GM23248 (cell line): ENCODE measurements at places on chromosomes 12 and 14.

DNA sequence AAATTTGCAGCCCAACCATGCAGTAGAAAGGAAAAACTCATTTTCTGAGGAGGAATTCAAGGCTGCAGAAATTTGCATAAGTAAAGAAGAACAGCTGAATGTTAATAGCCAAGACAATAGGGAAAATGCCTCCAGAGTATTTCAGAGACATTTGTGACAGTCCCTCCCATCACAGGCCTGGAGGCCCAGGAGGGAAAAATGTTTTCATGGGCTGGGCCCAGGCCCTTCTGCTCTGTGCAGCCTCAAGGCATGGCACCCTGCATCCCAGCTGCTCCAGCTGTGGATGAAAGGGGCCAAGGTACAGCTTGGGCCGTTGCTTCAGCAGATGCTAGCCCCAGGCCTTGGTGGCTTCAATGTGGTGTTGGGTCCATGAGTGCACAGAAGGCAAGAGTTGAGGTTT is 62.3 kb downstream of the ATXN7L3B start:
- DNase-seq: no peak

DNA sequence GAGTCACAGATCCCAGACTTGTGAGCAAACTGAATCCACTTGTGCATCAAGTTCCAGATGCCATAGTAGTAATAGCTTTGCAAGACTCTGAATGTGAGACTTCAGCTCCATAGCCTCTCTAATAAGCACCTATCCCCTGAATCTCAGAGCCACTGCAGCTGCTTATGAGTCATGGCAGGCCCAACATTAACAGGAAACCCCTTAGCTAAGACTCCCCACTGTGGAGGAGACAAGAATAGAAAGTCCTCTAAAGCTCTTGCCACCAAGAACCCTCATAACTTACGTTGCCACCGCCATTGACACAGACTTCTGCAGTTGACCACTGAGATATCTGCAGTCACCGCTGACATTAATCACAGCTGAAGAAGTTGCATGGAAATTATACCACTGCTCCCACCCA is 62.9 kb upstream of the PDE3A start:
- no peak for DNase-seq

DNA sequence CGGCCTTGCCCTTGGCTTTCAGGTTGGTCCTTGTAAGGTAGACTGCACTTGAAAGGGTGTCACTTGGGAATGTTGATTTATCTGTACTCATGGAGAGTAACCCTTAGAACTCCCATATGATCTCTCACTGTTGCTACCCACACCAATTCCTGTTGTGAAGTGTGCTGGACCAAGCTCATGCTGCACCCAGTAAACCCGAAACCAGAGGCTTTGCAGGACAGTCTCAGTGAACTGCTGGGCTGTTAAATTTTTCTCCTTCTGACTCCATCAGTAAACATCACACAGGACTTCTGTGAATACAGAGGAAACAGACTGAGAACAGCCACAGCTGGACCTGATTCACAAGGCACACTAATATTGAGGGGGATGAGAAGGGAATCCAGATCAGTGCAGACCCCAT is 783.0 kb downstream of the TMEM121 start:
- DNase-seq: no peak

DNA sequence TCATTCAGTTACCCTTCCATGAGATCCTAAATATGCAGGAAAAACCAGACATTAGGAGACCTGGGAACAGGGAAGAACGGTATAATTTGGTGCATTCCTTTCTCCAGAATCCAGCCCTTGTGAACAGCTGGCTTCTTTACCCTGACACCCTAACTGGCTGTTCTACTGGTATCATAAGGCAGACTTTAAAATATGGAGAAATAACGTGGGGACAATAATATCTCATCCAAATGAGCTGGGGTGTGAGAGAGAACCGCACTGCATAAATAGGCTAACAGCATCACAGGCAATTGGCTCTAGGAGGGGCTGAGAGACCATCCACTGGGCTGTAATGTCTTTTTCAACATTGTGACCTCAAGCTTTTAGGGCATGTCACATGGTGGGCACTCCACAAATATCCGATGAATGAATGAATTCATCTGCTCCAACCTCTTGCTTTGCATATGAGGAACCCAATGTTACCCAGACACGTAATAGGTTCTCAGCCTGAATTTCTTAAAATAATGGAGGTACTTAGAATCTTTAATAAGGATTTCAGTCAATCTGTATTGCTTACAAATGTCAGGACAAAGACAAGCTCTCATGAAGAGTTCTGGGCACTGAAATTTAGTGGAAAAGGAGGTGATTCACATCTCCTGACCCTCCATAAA is 157.9 kb downstream of the SAMD4A start:
- DNase-seq: no peak

DNA sequence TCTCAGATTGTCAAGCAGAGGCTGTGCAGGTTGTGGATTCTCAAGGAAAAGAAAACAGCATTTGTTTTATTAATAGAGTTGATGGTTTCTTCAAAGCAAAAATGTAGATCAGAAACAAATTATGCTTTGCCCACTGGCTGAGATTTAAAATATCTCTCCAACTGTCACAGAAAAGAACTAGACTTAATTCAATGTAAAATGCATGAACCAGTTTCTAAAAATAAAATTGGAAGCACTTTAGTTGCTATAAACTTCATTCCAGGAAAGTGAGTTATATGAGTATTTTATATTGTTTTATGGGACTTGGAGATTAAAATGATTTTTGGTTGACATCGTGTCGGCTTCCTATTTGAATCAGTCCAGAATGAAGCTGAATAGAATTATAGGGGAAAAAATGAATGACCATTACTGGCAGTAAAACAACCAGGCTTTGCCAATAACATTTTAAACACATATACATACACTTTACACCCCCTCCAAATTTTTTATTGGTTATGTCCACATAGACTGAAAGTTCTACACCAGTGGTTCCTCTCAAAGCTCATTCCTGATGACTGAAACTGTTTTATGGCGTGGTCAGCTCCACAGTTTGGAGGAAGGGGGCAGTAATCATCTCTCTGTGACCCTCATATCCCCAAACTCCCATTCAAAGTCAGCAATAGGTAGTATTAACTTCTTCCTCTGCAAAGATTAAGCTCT is 55.5 kb upstream of the DAAM1 start:
- peak; percentile 9 for DNase-seq

DNA sequence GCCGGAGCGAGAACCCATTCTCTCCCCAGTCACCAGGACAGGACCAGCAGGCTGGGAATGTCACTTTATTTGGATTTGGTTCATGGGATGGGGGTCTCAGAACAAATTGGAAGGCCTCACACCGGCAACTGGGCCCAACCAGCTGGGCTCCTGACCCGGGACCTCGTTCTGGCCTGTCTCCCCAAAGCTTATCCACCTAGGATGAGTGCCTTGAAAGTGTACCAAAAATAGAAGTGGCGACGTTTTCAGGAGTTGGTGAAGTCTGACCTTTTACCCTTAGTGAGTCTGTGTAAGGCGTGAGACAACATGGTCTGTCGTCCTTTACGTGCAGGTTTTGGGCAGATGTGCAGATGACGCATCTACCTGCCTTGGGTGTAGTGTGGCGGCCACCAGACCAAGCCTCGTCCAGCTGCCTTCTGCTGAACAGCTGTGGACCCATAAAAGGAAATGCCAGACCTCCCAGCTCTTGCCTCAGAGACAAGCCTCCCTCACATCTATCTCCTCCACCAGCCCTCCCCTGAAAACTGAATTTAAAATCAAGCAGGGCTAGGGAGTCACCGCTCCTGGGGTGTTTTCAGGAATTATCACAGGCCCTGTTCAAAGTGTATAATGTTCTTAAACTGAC is 36.6 kb upstream of the CLMN start:
- DNase-seq: no peak

DNA sequence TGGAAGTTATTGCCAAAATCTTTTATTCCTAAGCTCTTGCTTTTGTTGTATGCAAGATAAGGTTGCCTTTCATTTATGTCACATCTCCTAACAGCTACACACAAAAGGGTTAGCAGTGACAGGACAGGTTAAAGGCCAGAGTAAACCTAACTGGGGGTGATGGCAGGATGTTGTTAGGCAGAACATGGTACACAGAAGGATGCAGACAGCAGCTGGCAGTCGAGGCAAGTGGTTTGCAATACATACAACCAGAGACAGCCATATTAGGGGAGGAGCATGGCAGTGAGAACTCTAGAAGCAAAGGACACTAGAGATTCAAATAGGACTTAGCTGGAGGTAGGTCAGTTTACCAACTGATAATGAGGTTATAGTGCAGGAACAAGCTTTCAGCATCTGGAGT is 2.7 kb upstream of the ABCD2 start:
- DNase-seq: no peak

DNA sequence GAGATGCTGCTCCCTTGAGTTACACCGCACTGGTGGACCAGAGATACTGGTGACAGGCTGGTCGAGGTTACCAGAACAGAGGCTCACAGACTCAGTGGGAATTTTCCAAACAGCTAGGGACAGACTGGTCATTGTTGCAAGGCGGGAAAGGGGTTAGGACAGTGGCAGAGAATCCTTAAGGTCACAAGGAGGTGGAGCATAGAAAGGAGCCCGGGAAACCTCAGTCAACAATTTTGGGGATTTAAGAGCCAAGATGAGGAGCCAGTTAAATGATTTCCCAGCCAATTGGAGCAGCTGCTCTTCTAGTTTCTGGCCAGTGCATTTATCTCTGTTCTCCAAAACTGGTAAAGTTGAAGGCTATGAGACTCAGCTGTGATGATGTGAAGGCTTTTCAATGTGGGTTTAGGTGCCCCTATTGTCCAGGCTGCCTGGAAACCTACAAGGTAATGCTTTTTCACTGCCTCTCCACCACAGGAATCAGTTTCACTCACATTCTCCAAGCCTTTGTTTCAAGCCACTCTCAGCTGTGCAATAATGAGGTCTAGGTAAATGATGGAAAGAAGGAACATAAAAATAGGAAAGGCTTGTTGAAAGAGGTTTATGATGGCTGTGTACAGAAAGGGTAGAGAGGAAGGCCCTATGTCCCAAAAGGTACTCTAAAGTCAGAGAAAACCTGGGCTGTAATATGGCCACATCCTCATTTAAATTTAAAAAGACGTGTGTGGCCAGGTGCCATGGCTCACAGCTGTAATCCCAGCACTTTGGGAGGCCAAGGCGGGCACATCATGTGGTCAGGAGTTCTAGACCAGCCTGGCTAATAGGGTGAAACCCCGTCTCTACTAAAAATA is 7.0 kb upstream of the TNS2 start:
- no peak for DNase-seq

- no peak for DNase-seq
Observed at GRCh38 chr12:49901026-49901425, 2.7 kb downstream of the FAIM2 start.

GRCh38 chr14:80978403-80978802 is 23.0 kb downstream of the TSHR start:
- no peak for DNase-seq

GRCh38 chr12:97960741-97961608 is 498.4 kb downstream of the RMST start:
- DNase-seq: no peak

GRCh38 chr12:84692071-84692470 is 220.5 kb downstream of the SLC6A15 start:
- no peak for DNase-seq

- peak; percentile 87 for DNase-seq
Observed at GRCh38 chr12:120356567-120357030, 12.4 kb downstream of the MSI1 start.

GRCh38 chr14:63212776-63213500 is 8.7 kb downstream of the RHOJ start:
- no peak for DNase-seq

GRCh38 chr12:18281941-18282340 is 20.6 kb downstream of the PIK3C2G start:
- no peak for DNase-seq
